Stimulated activated CD8-positive, alpha-beta memory T cell treated with anti-CD3 and anti-CD28 coated beads, Interleukin-2, amount 100 ng/mL, for 1 hour (primary cell): ENCODE measurements at places on chromosomes 16 and 17.

GRCh38 chr16:4325253-4325758 lies 9.4 kb downstream of the GLIS2 start:
- no peak for DNase-seq

- DNase-seq: no peak
These were observed 20.1 kb downstream of the AP1G1 start for GRCh38 chr16:71788578-71788977.

- no peak for DNase-seq
These were observed 1.8 kb downstream of the ITGAX start for GRCh38 chr16:31356566-31357323.

DNA sequence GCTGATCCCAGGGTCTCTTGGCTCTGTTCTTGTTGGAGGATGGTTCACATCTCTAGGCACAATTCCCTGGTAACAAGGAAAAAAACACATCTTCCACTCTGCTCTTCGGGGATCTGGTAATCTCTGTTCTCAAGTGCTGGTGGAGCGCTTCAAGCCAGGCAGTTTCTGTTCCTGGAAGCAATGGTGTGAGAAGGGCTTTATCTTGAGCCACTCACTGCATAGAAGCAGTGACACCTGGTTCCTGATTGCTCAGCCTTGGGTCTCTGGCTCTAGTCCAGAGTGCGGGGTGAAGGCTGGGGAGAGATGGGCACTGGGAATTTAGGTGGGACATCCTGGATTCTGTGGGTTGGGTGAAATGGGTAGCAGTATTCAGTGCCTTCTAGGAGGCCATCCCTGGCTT lies 14.1 kb downstream of the AKAP1 start:
- no peak for DNase-seq

DNA sequence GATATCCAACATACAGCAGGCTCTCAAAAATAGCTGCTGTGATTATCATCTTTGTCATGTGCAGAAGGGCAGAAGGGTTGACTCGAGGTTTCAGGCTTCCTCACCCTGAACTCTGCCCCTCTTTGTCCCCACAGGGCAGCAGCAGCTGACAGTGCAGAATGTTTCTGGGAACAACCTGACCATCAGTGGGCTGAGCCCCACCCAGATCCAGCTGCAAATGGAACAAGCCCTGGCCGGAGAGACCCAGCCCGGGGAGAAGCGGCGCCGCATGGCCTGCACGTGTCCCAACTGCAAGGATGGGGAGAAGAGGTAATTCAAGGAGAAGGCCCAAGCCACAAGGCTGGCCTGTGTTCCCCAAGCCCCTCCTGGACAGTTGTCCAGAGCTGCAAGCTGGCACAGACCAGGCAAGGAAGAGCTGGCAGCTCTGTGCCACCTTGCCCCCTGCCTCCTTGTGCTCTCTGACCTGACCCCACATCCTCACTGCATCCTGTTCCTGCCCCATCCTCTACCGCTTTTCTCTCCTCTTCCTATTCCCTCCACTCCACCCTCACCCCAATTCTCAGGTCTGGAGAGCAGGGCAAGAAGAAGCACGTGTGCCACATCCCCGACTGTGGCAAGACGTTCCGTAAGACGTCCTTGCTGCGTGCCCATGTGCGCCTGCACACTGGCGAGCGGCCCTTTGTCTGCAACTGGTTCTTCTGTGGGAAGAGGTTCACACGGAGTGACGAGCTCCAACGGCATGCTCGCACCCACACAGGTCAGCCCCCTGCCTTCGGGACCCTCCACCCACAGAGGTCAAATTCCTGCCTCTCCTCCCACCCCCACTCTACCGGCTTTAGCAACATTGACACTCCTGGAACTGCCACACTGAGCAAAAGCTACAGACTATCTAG lies 16.3 kb upstream of the PNPO start:
- no peak for DNase-seq

GRCh38 chr17:61474235-61474927 lies 22.2 kb downstream of the TBX4 start:
- DNase-seq: no peak

DNA sequence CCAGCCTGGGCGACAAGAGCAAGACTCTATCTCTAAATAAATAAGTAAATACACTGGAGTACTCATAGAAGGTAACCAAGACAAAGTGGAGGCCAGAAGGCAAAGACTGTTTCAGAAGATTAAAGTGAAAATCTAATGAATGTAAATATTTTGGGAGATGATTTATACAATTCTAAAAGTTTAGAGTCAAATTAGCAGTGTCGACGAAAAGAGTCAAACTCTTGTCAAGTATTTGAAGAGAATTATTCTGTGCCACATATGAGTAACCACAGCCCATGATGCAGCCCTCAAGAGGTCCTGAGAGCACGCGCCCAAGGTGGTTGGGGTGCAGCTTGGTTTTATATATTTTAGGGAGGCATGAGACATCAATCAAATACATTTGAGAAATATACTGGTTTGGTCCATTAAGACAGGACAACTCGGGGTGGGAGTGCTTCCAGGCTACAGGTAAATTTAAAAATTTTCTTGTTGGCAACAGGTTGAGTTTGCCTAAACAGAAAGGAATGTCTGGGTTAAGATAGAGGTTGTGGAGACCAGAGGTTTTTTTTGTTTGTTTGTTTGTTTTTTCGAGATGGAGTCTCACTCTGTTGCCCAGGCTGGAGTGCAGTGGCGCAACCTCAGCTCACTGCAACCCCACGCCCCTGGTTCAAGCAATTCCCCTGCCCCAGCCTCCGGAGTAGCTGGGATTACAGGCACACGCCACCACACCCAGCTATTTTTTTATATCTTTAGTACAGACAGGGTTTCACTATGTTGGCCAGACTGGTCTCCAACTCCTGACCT lies 3.5 kb downstream of the CFDP1 start:
- no peak for DNase-seq

GRCh38 chr17:57406131-57406980 lies 150.0 kb downstream of the MSI2 start:
- DNase-seq: no peak

- no peak for DNase-seq
These were observed 70.7 kb downstream of the CMIP start for GRCh38 chr16:81515281-81515680.

DNA sequence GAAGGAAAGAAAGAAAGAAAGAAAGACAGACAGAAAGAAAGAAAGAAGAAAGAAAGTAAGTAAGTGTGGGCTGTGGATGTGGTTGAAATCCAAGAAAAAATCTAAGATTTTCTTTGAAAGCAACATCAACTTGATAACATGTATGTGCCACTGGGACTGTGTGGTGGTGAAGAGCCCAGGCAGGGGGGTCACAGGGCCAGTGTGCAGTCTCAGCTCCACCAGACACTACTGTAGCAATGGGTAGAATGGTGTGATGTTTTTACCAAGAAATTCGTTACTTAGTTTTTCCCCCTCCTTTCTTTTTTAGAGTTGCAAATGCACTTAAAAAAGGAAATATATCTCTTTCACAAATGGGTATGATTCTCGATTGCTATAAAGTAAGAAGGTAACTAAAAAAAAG lies 71.9 kb upstream of the CNEP1R1 start:
- DNase-seq: no peak

GRCh38 chr17:56887105-56887504 lies 26.7 kb downstream of the TRIM25 start:
- no peak for DNase-seq

- no peak for DNase-seq
These were observed 7.8 kb downstream of the HSD17B2 start for GRCh38 chr16:82042846-82043245.

DNA sequence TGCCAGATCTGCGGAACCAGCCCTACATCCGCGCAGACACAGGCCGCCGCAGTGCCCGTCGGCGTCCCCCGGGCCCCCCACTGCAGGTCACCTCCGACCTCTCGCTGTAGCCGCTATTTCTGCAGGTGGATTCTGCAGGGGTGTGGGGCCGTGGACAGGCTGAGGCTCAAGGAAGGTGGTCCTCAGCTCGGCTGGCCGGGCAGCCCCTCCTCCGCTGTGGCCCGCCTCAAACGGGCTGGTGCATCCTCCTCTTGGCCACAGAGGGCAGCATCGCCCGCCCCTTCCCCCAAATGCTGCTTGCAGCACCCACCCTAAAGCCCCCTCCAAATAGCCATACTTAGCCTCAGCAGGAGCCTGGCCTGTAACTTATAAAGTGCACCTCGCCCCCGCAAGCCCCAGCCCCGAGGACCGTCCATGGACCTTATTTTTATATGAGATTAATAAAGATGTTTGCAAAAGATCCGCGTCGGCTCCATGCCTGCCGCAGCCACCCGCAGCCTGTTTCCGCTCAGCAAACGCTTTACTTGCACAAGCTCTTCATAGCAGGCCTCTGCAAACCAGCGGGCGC lies 14.9 kb downstream of the SPATA32 start:
- no peak for DNase-seq

GRCh38 chr17:50687200-50688066 lies 20.3 kb downstream of the ANKRD40 start:
- DNase-seq: no peak

- DNase-seq: no peak
These were observed 38.7 kb downstream of the TIMM22 start for GRCh38 chr17:1035546-1036170.

GRCh38 chr17:64687961-64688360 lies 25.9 kb upstream of the SMURF2 start:
- no peak for DNase-seq

DNA sequence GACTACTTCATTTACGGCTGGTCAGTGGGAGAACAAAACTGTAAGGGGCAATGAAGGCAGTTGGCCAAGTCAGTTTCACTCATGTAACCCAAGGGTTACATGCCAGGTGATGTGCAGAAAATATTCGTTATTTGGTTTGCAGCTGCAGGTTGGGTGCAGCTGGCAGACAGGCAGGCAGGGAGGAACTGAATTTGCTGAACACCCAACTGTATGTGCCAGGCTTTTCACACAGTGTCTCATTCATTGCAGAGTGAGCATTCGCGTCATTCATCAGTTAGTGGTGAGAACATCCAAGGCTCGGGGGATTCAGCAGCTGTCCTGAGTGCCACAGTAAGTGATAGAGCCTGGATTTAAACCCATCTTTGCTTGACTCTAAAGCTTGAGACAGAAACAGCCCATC lies 59.7 kb downstream of the ABCC6 start:
- no peak for DNase-seq

DNA sequence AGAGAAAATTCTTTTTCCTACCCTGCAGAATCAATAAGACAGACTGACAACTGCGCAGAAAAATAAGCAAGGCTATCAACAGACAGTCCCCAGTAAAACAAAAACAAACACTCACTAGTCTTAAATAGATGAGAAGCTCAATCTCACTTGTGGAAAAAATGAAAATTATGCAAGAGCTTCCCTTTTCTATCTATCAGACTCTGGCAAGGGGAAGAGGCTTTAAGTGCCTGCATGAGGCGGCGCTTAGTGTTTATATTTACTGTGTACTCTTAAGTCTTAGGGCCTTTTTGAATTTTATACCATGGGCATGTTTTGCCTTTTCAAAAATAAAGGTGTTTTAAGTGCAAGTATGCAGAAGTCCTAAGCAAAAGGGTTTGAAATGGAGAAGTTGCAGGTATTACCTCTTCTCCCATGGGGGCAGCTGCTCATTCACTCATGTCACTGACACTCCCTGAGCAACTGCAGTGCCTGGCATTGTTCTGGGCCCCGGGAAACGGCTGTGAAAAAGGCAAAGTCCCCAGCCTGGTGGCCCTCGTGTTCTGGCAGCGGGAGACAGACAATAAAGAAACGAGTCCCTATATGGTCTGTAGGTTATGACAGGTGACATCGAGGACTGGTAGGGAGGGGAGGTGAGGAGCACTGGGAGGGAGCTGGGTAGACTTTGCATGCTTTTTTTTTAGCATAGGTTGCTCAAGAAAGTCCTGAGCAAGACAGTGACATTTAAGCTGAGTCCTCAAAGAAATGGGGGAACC lies 35.2 kb downstream of the HSBP1 start:
- no peak for DNase-seq

GRCh38 chr16:9509663-9510062 lies 418.2 kb downstream of the HAPSTR1 start:
- DNase-seq: no peak

GRCh38 chr16:19165101-19165500 lies 2.9 kb upstream of the SYT17 start:
- no peak for DNase-seq

GRCh38 chr16:9095656-9096397 lies 4.4 kb downstream of the HAPSTR1 start:
- no peak for DNase-seq

DNA sequence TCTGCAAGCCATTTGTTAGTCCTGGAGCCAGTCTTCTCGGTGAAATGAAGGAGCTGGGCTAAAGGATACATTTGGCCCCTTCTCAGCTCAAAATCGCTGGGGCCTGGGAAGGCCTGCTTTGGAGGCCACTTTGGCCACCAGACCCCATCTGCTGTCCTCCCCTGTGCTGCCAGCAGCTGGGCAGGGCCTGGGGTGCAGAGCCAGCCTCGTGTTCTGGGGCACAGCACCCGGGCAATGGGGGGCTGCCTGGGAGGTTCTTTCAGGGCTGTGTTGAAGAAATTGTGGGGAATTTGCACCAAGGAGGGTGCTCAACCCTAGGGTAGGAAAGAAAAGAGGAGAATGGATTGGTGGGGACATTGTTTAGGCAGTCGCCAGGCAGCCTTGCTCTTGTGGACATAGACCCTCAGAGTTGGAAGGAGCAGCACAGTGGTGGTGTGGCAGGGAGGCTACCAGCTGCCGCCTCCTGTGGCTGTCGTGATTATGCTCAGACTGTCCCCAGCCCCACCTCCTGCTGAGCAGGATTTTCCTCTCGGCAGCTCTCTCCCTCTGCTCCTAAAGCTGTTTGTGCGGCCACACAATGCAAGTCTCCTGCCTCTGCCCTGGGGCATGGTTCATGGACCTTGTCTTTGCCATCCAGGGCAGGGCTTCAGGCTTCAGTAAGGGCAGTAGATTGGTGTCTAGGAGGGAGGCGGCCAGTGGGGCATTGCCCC lies 174.8 kb downstream of the NTN1 start:
- DNase-seq: no peak

- no peak for DNase-seq
These were observed 46.7 kb upstream of the CDR2 start for GRCh38 chr16:22421136-22421535.

- DNase-seq: no peak
These were observed 3.3 kb upstream of the N4BP1 start for GRCh38 chr16:48613061-48613957.

DNA sequence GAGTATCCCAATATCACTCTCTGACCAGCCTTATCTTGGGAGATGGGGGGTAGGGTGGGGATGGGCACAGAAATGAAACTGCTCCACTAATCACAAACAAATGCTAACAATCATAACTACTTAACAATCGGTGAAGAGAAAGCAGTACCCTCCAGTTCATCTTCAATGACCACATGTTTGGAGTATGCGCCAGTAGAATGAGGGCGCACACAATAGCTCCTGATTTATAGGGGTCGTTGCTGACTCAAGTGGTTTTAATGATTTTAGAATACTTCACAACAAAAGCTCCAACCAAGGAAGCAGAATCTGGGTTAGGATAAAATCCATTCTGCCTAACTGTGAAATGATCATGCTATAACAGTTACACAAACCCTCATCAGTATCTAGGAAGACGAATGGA lies 184.4 kb downstream of the AATF start:
- no peak for DNase-seq

- DNase-seq: no peak
These were observed 21.1 kb upstream of the COX10 start for GRCh38 chr17:14048169-14048568.
